ENCODE measurements at places on chromosomes 11 and 22.

DNA sequence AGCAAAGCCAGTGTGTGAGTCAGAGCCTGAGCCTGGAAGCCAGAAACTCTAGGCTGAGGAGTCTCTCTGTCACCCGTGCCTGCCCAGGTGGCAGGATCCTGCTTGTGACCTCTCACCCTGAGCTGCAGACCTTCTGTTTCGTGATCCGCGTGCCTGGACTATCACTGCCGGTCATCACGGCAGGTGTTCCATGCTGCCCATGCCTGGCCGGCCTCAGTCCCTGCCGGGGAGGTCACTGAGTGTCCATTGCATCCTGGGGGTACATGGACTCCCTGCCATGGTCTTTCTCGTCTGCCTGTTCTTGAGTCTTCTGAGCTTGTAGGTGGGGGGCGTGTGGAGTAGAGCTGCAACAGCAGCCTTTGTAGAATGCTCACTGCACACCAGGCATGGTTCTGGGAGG, 1032.4 kb downstream of the TBC1D22A start:
- DNase-seq: no peak

DNA sequence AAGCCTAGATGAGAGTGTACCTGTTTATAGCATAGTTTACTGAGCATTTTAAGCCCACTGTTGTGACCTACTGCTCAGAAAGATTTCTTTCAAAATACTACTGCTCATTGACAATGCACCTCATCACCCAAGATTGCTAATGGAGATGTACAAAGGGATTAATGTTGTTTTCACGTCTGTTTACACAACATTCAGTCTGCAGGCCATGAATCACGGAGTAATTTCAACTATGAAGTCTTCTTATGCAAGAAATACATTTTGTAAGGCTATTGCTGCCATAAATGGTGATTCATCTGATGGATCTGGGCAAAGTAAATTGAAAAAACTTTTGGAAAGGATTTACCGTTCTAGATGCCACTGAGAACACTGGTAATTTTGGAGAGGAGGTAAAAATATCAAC, 112.9 kb downstream of the KIF18A start:
- DNase-seq: no peak

- peak; percentile 46 for DNase-seq
Observed at GRCh38 chr11:128552783-128553661, 34.3 kb downstream of the ETS1 start.

DNA sequence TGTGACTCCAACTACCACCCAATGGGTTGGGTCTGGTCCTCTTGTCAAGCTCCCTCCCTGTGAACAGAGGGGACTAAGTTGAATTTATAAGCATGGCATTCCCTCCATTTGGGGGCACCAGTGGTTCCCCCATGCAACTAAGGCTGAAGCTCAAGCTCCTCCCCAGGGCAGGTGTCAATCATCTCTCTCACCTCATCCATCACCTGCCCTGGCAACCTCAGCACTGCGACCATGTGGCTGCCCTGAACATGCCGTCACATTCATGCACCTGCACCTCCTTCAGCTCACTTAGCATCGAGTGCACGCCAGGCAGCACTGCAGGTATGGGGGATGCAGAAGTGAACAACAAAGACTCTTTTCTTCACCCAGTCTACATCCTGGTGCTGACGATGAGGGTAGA, 799.3 kb downstream of the TBC1D22A start:
- no peak for DNase-seq

- DNase-seq: no peak
Observed at GRCh38 chr22:43812890-43813289, 785 bp upstream of the EFCAB6 start.

GRCh38 chr11:134741453-134742223, 329.6 kb upstream of the B3GAT1 start:
- no peak for DNase-seq

DNA sequence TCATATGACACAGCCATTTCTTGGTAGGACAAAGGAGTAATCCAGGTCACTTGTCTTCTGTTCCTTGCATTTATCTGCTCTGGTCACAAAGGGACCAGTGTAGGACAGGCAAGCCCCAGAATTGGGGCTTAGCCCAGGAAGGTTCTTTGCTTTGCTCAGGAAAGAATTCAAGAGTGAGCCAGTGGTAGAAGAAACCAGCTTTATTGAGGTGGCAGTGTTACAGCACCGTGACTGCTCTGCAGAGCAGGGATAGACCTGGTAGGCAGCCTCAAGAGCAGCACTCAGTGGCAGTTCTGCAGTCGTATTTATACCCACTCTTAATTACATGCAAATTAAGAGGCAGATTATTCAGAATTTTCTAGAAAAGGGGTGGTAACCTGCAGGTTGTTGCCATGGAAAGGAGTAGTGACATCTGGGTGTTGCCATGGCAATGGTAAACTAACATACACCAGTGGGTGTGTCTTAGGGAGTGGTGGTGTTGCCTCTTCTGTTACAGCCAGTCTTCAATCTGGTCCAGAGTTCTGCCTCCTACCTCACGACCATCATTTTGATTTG, 84.9 kb upstream of the RAB1B start:
- no peak for DNase-seq

GRCh38 chr22:49676783-49677494, 150.7 kb downstream of the BRD1 start:
- no peak for DNase-seq

GRCh38 chr22:32916025-32916424, 114.5 kb downstream of the TIMP3 start:
- no peak for DNase-seq

DNA sequence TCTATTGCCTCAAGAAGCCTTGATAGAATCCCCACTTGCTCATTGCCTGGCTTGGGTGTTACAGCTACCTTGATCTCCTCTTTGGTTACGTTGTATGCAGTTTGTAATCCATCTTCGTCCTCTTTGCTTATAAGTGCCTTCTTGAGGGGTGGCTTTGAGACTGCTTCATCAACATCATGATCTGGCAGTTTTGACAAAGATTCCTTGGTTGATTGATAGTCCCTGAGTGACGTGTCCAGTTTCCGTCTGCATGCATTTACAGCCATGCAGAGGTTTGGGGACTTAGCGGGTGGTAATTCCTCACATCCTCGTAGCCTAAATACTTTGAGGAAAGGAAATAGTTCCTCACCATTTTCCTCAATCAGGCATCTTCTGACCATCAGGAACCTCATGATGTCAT, 23.1 kb downstream of the NEU3 start:
- no peak for DNase-seq

GRCh38 chr22:37230673-37231405, 13.2 kb downstream of the RAC2 start:
- DNase-seq: peak; percentile 92

DNA sequence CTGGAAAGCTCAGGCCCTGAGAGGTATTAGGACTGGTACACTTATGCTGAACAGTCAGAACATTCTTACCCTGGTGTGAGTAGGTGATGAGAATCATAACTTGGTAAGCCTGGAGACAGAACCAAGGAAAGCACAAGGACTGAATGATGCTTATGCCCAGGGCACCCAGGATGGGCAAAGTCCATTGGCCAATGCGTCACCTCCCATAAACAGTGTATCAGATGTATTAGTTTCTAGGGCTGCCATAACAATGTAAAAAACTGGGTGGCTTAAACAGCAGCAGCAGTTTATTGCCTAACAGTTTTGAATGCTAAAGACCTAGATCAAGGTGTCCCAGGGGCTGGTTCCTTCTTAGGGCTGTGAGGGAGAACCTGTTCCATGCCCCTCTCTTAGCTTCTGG, 107.0 kb downstream of the FAR1 start:
- DNase-seq: no peak

GRCh38 chr11:114159320-114159719, 99.8 kb downstream of the ZBTB16 start:
- no peak for DNase-seq

DNA sequence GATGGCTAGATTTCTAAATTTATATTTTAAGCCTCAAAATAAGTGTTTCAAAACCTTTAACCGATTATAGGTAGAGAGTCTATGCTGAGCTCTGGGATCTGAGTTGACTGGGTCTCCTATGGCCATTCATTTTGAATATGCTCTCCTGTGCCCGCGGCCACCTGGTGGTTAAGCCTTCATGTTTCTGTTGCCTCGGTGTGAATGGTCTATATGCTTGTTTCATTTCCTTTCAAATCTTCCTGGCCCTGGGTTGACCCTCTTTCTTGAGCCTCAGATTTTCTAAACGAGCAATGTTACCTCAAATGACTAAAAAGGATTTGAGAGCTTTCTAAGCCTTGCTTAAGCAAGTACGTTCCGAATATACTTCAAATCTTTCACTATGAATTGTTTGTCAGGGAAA, 789.4 kb upstream of the KIRREL3 start:
- peak; percentile 13 for DNase-seq

DNA sequence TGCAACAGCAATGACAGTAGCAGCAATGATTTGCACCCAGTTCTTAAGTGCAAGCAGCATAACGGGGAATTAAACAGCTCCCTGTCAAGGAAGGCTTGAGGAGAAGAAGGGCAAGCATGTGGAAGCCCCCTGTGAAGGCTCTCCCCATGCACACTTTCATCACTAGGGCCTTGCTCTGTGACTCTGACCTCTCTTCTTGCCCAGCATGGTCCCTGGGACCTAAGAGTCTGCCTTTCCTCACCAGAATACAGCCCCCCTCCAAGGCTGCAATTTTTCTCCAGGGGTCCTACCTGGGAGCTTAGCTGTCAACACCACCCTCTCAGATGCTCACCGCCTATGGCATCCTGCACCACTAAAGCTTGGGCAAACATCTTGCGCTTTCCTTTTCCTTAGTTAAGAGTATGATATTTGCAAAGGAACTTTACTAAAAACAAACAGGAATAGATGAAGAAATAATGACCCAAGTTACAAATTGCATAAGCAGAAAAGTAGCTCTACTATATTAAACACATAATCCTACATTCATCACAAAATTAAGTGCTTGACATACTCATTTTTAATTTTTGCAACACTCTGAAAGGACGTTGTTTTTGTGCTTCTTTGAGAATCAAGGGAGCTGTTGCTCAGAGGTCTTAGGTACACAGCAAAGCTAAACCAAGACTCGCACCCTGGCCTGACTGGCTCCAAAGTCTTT, 187.6 kb downstream of the ADAMTS15 start:
- no peak for DNase-seq

GRCh38 chr11:125111001-125111342, 454 bp downstream of the TMEM218 start:
- peak; percentile 13 for DNase-seq

- no peak for DNase-seq
Observed at GRCh38 chr11:112612250-112612849, 348.9 kb upstream of the NCAM1 start.

GRCh38 chr11:33248416-33248971, 8.7 kb upstream of the HIPK3 start:
- no peak for DNase-seq

DNA sequence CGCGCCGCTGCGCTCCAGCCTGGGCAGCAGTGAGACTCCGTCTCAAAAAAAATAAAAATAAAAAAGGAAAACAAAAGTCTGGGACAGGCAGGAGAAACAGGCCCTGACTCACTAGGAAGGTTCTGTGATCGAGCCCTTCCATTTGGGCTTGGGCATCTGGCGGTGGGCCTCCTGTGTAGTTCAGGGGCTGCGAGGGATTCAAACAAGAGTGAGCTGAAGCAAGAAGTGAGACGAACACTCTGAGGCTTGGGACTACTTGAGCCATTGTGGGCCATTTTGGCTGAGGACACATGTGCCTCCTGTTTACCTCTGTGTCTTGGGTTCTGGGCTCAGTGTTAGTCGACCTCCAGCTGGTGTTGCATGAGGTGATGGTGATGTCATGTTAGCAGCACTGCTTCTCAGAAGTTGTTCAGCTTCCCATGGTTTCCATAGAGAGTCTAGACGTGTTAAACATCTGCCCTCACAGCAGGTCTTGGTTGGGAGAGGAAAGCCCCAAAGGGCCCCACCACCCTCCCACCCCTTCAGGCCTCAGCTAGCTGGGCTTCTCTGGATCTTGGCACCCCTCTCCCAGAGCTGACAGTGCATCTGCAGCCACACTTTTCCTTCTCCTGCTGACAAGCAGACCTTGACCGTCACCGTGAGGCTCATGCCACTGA, 57.8 kb downstream of the MED15 start:
- no peak for DNase-seq

DNA sequence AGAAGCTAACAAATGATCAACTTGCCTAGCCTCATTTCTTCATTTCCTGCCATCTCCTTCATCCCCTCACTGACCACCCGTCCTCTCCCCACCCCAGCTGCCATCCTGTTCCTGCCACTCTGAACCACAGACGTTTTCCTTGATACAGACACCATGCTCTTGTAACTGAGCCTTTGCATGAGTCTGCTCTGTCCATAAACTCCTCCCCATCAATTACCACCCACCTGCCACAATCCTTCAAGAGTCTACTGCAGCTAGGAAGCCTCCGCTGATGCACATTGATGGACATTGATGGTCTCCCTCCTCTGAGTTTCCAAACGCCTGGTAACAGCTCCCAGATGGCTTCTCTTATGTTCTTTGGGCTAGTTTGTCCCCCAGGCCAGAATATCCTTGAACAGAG, 193.8 kb downstream of the DBX1 start:
- no peak for DNase-seq

DNA sequence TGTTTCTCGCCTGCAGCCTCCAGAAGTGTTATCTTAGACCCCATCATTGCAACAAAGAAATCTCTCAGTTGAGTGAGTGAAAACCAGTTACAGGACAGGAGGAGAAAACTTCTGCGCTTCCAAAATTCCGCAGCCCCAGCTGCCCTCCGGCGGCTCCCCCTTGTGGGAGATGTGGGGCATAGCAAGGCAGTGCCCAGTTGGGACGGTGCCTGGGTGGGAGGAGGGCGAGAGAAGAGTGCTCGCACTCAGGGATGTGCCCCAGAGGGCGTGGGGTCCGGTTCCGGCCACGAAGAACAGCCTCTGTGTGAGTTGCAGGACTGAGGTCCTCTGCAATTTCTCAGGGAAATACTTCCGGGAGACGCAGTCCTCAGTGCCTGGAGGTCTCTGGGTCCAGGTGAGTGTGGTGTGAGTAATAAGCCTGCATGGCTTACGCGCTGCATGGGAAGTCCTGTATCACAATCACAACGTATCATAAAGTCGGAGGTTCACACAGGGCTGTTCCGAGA, 87.0 kb upstream of the BLID start:
- DNase-seq: peak; percentile 61

DNA sequence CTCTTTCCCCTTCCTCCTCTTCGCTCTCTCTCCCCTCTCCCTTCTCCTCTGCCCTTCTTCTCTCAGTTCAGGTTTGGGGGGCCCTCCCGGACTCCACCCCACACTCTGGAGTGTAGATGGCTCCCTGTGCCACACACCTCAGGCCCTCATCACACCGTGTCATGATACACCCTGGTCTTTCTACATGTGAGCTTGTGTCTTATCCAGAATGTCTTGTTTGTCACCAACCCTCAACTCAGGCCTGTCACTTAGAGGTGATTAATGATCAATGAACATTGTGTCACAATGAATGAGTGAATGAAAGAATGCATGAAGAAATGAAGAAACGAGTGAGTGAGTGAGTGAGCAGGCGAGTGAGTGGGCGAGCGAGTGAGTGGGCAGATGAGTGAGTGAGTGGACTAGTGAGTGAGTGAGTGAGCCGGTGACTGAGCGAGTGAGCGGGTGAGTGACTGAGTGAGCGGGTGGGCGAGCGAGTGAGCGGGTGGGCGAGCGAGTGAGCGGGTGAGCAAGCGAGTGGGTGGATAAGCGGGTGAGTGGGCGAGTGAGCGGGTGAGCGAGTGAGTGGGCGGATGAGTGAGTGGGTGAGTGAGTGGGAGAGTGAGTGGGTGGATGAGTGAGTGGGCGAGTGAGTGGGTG, 33.8 kb downstream of the CAPN1 start:
- DNase-seq: peak; percentile 52

- no peak for DNase-seq
Observed at GRCh38 chr11:873706-874105, 31.1 kb downstream of the TSPAN4 start.
